ENCODE measurements at places on chromosomes 16 and 17. TPM values are rescaled to one million over a fixed set of nuclear protein-coding genes. Genes with fewer than 3 reads are reported as not detected.

- no peaks in the 10 kb centered on the region for H3K27me3 ChIP-seq
- no peak for DNase-seq
- H3K27ac ChIP-seq: no peak overlapping the region
- peaks cover 18% of the 10 kb centered on the region for H3K4me1 ChIP-seq
- H3K4me3 ChIP-seq: no peak overlapping the region
These were observed 4.2 kb downstream of the CYTH1 start for GRCh38 chr17:78777881-78778280.

- H3K27me3 ChIP-seq: no peaks in the 10 kb centered on the region
- no peak overlapping the region for H3K4me3 ChIP-seq
These were observed 17.2 kb upstream of the MYOCD start for GRCh38 chr17:12648498-12648897.

GRCh38 chr16:56851671-56852400, 13.2 kb upstream of the SLC12A3 start:
- H3K4me1 ChIP-seq: no peaks in the 10 kb centered on the region
- H3K27ac ChIP-seq: no peak overlapping the region
- H3K4me3 ChIP-seq: no peak overlapping the region
- H3K36me3 ChIP-seq: no peaks in the 10 kb centered on the region
- DNase-seq: no peak

GRCh38 chr16:88061346-88062110, 110.3 kb downstream of the BANP start:
- no peaks in the 10 kb centered on the region for H3K36me3 ChIP-seq
- no peak overlapping the region for H3K4me3 ChIP-seq
- H3K4me1 ChIP-seq: no peaks in the 10 kb centered on the region
- H3K27me3 ChIP-seq: no peaks in the 10 kb centered on the region
- H3K27ac ChIP-seq: no peak overlapping the region

GRCh38 chr17:5373112-5373511, 46.4 kb downstream of the NUP88 start:
- no peaks in the 10 kb centered on the region for H3K4me1 ChIP-seq
- H3K27ac ChIP-seq: peak overlapping the region; percentile 8
- H3K4me3 ChIP-seq: no peak overlapping the region
- H3K36me3 ChIP-seq: peaks cover 4% of the 10 kb centered on the region
- no peak for DNase-seq
- H3K27me3 ChIP-seq: no peaks in the 10 kb centered on the region

DNA sequence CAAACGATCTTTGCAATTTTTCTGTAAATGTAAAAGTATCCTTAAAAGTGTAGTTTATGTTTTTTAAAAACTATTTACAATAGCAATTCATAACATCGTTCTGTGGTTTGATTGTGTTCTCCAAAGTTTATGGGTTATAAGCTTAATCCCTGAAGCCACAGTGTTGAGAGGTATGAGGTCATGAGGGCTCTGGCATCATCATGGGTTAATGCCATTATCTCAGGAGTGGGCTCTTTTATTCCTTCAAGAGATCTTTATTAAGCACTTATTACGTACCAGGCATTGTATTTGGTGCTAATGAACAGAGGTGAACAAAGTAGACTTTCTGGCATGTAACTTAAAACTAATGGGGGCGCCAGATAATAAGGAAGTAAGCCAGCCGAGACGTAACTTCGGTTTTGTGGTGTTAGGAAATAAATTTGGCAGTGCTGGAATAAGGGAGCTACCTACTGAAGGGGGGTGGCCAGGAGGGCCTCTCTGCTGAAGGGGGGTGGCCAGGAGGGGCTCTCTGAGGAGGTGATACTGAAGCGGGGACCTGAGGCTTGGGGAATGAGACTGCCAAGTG, 158.1 kb downstream of the VPS53 start:
- H3K27me3 ChIP-seq: no peaks in the 10 kb centered on the region
- no peak for DNase-seq
- no peak overlapping the region for H3K4me3 ChIP-seq

GRCh38 chr17:28125526-28126378, 83.3 kb downstream of the NLK start:
- H3K27ac ChIP-seq: no peak overlapping the region
- no peaks in the 10 kb centered on the region for H3K27me3 ChIP-seq

The TMEM100 gene
- 3.2 TPM for total RNA-seq

GRCh38 chr16:77762262-77762661, 26.1 kb upstream of the VAT1L start:
- H3K36me3 ChIP-seq: no peaks in the 10 kb centered on the region
- H3K27me3 ChIP-seq: no peaks in the 10 kb centered on the region
- H3K4me3 ChIP-seq: no peak overlapping the region
- DNase-seq: no peak
- no peaks in the 10 kb centered on the region for H3K4me1 ChIP-seq

DNA sequence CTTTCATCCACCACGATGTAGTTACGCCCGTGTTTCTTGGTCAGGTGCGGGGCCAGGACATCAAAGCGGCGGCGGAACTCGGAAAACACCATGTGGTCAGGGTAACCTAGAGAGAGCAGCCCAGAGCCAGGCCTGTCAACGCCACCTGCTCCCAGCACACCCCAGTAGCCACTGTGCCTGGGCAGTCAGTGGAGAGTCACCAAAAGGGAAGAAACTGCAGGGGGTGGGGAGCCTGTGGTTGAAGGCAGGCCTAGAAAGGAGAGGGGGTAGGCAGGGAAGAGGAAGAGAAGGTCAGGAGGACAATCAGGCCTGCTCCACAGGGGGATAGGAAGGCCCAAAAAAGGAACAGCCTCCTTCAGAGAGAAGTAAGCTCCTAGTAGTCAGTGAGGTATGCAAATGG, 64.1 kb downstream of the PIPOX start:
- DNase-seq: no peak
- H3K27ac ChIP-seq: no peak overlapping the region
- H3K4me3 ChIP-seq: no peak overlapping the region
- H3K4me1 ChIP-seq: no peaks in the 10 kb centered on the region

DNA sequence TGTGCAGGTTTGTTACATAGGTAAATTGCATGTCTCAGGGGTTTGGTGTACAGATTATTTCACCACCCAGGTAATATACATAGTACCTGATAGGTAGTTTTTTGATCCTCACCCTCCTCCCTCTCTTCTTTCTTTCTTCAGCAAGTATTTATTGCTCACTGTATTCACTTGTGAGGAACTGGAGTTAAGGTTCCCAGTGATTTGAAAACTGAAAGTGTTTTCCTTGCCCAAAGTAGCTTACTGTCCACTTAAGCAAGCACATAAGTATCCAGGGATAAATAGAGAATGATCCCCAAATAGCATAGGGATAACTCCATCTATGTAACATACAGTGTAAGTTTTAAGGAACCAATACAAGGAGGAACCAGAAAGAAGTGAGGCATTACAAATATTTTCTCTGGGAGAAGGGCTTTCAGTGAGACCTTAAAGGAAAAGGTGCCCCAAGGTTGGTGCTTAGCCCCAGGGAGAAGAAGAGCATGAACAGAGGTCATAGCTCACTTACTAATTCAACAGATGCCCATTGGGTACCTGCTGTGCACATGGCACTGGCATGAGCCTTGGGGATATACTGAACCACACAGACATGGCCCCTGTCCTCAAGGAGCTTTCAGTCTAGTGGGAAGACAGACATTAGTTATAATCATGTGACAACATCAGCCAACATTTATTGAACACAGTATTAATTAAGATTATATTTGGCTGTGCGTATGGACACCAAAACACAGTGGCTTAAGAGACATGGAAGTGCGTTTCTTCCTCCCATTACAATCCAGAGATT, 17.0 kb downstream of the MYL4 start:
- no peaks in the 10 kb centered on the region for H3K4me1 ChIP-seq
- no peaks in the 10 kb centered on the region for H3K27me3 ChIP-seq
- H3K36me3 ChIP-seq: no peaks in the 10 kb centered on the region
- no peak for DNase-seq
- H3K27ac ChIP-seq: peak overlapping the region; percentile 39
- no peak overlapping the region for H3K4me3 ChIP-seq

DNA sequence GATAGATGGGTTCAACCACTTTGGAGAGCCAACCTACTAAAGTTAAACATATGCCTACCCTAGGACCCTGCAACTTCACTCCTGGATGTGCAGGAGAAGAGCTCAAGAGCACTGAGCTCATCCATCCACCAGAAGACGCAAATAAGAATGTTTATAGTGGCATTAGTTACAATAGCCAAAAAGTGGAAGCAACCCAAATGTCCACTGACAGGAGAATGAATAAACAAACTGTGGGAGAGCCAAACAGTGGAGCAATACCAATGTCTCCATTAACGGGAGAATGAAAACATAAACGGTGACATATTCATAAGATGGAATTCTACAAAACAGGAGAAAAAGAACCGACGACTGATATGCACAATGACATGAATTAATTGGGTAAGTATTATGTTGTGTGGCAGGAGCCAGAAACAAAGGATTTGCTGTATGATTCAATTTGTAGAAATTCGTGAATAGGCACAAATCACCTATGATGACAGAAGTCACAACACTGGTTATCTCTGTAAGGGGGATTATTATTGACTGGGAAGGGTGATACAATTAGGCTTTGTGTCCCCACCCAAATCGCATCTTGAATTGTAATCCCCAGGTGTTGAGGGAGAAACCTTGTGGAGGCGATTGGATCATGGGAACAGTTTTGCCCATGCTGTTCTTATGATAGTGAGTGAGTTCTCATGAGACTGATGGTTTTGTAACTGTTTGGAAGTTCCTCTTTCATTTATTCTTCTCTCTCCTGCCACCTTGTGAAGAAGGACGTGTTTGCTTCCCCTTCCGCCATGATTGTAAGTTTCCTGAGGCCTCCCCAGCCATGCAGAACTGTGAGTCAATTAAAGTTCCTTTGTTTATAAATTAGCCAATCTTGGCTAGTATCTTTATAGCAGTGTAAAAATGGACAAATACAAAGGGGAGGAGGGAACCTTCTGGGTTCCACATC, 57.9 kb upstream of the PLCG2 start:
- DNase-seq: no peak
- H3K4me1 ChIP-seq: no peaks in the 10 kb centered on the region
- no peak overlapping the region for H3K27ac ChIP-seq
- no peaks in the 10 kb centered on the region for H3K27me3 ChIP-seq
- no peaks in the 10 kb centered on the region for H3K36me3 ChIP-seq

The KRTAP4-5 gene
- total RNA-seq: not detected

GRCh38 chr17:58238147-58238634, at the start of gene LPO:
Gene LPO, plus strand, starts transcription at chr17:58238584. Its CDS starts 4,396 bp downstream, at chr17:58242980.
- H3K27me3 ChIP-seq: no peaks in the 10 kb centered on the region
- H3K4me1 ChIP-seq: no peaks in the 10 kb centered on the region
- no peaks in the 10 kb centered on the region for H3K36me3 ChIP-seq
- H3K4me3 ChIP-seq: no peak within 1 kb of the TSS
- no peak for DNase-seq

DNA sequence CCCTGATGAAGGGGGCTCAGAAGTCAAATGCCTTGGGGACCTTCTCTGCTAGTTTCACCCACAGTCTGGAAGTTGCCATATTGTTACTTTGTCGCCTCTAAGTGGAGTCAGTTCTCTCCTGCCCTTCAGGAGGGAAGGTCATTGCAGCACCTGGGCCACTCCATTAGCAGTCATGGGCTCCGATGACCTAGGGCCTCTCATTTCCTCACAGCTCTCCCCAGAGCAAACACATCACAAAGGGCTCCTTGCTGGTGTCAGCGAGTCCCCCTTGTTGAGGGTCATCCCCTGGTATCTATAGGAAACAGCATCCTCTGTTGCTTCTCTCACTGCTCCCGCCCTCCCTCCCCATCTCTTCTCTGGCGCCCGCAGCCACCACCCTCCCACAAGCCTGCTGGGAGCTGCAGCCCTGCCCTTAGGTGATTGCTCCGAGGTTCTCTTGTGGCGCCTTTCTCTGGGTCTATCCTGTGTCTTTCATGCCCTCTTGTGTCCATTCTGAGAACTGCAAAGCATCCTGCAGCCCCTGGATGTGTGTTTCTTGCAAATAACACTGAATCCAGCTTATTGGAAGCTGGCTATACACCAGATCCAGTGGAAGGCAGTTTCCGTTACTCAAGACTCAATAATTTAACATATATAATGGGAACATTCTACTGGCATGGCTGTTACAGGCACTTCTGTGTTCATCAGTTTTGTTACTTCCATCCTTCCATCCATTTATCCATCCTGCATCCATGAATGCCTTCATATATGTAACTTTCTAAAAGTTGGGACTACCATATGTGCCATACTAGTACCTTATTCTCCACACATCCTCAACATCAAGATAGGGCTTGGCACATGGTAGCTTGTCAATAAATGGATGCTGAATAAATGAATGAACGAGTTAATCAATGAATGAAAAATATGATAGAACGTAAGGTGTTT, 21.2 kb downstream of the PDILT start:
- H3K27ac ChIP-seq: no peak overlapping the region
- H3K27me3 ChIP-seq: no peaks in the 10 kb centered on the region
- DNase-seq: peak; percentile 61
- H3K4me1 ChIP-seq: no peaks in the 10 kb centered on the region

GRCh38 chr17:36858119-36859002, 78.9 kb upstream of the LHX1 start:
- H3K27me3 ChIP-seq: no peaks in the 10 kb centered on the region
- no peaks in the 10 kb centered on the region for H3K4me1 ChIP-seq
- H3K4me3 ChIP-seq: no peak overlapping the region
- H3K36me3 ChIP-seq: no peaks in the 10 kb centered on the region
- H3K27ac ChIP-seq: no peak overlapping the region
- no peak for DNase-seq

- H3K4me3 ChIP-seq: no peak overlapping the region
- no peak overlapping the region for H3K27ac ChIP-seq
- DNase-seq: no peak
- peaks cover 3% of the 10 kb centered on the region for H3K4me1 ChIP-seq
- H3K27me3 ChIP-seq: no peaks in the 10 kb centered on the region
These were observed 3.1 kb downstream of the TMEM92 start for GRCh38 chr17:50277357-50277754.

The HEATR9 gene
- 0.40 TPM for total RNA-seq

- H3K27me3 ChIP-seq: peaks cover 3% of the 10 kb centered on the region
- DNase-seq: no peak
- no peaks in the 10 kb centered on the region for H3K36me3 ChIP-seq
- H3K4me3 ChIP-seq: no peak overlapping the region
- H3K4me1 ChIP-seq: no peaks in the 10 kb centered on the region
These were observed 84.8 kb upstream of the HNF1B start for GRCh38 chr17:37829592-37830123.

GRCh38 chr16:79651363-79651762, 50.8 kb upstream of the MAF start:
- H3K4me3 ChIP-seq: no peak overlapping the region
- H3K36me3 ChIP-seq: no peaks in the 10 kb centered on the region
- DNase-seq: peak; percentile 36
- H3K27ac ChIP-seq: no peak overlapping the region
- no peaks in the 10 kb centered on the region for H3K27me3 ChIP-seq

The CTRB1 gene
- not detected for total RNA-seq

The KCNAB3 gene
- total RNA-seq: 1.2 TPM

The CLEC3A gene
- total RNA-seq: 0.51 TPM

The EIF1 gene
- 320 TPM for total RNA-seq

- peak; percentile 70 for DNase-seq
- no peaks in the 10 kb centered on the region for H3K36me3 ChIP-seq
- peak within 1 kb of the TSS; percentile 78 for H3K27ac ChIP-seq
These were observed at the start of gene HID1 for GRCh38 chr17:74972107-74972972. Gene HID1, minus strand, starts transcription at chr17:74972759. Its CDS starts 103 bp downstream, at chr17:74972656.

GRCh38 chr16:72856797-72857196, 191.1 kb downstream of the ZFHX3 start:
- no peaks in the 10 kb centered on the region for H3K27me3 ChIP-seq
- H3K4me3 ChIP-seq: no peak overlapping the region
- DNase-seq: no peak
- H3K4me1 ChIP-seq: peaks cover 9% of the 10 kb centered on the region
- H3K36me3 ChIP-seq: no peaks in the 10 kb centered on the region

- no peaks in the 10 kb centered on the region for H3K4me1 ChIP-seq
- no peaks in the 10 kb centered on the region for H3K27me3 ChIP-seq
- peak; percentile 45 for DNase-seq
- peak within 1 kb of the TSS; percentile 47 for H3K27ac ChIP-seq
- peak within 1 kb of the TSS; percentile 49 for H3K4me3 ChIP-seq
These were observed at the start of gene GAS7 for GRCh38 chr17:10198509-10199249. Gene GAS7, minus strand, starts transcription at chr17:10198606.

Data from prostate gland (tissue), 2 donors.